ENCODE measurements at places on chromosomes 4 and X.

DNA sequence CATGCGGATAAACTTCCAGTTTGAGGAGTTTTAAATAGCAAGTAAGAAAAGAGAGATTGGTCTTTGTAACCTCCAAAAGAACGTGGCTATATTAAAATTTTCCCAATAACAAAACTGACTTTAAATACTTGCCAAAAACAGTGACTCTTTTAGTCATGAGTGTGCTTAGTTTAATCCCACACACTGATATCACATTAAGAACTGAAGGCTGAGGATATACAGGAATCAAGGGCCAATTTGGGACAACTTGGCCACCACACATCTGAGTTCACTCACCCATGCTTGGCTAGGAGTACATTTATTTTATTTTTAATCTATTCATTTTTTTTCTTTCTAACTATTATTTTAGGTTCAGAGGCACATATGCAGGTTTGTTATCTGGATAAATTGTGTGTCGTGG is 110.2 kb downstream of the APBB2 start:
- DNase-seq: no peak

DNA sequence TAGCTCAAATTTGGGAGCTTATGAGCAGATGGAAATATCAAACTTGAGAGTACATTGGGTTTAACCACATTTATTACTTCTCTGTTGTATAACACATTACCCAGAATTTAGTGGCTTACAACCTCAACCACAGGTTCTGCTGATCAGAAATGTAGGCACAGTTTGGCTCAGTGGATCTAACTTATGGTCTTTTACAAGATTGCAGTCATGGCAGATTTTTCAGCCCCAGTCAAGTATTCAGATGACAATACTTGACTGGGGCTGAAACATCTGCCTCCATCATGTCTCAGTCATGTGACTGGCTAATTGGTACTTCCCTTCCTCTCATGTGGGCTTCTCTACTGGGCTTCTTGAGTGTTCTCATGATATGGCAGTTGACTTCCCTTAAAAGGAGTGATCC is 44.0 kb upstream of the ADAD1 start:
- DNase-seq: no peak

- DNase-seq: peak; percentile 70
These were observed 171.7 kb downstream of the SHROOM3 start for GRCh38 chr4:76606645-76607265.

DNA sequence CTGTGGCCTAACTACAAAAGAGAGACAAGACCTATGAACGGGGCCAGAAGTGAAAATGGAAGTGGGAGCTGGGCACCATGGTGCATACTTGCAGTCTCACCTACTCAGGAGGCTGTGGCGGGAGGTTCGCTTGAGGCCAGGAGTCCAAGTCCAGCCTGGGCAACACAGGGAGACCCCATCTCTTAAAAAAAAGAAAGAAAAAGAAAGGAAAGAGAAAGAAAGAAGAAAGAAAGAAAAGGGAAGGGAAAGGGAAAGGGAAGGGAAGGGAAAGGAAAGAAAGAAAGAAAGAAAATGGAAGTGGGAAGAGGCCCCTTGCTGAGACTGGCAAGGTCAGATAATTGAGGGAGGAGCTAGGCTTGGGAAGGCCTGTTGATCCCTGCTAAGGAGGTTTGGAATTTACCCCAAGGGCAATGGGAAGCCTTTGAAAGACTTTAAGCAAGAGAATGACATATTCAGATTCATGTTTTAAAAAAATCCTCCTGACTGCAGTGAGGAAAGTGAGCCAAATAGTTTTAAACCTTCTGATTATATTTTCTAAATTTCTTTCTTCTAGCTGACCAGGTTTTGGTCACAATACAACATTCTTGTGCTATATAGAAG is 17.7 kb upstream of the HERC5 start:
- DNase-seq: no peak

GRCh38 chrX:67917421-67918010 is 373.7 kb downstream of the AR start:
- no peak for DNase-seq

GRCh38 chr4:47561331-47561730 is 76.3 kb downstream of the ATP10D start:
- DNase-seq: no peak

DNA sequence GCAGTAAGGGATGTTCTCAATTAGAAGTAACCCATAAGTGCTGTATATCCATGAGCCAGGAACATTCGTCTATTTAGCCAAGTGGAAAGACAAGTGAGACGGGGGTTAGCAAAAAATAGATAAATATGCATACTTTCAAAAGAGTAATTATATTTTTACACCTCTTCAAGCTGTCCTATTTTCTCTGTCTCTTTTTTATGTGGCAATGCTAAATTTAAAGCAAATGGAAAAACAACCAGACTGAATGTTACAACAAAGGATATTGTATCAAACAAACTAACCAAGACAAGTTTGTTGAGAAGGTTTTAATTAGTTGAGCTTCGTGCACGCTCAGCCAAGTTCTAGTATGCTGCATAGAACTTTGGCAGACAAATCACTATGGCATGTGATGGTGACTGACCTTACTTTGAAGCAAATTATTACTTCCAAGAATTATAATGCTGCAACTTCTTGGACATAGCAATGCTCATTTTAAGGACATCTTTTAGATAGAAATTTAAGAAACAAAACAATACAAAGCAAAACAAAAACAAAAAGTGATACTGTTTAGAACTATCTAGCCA is 61.4 kb upstream of the TMEM150C start:
- DNase-seq: no peak

- no peak for DNase-seq
These were observed 7.6 kb upstream of the SRPK3 start for GRCh38 chrX:153773218-153773611.

GRCh38 chrX:19563746-19564145 is 48.4 kb upstream of the MAP3K15 start:
- DNase-seq: no peak

GRCh38 chr4:118776157-118776954 is 59.6 kb downstream of the SEC24D start:
- no peak for DNase-seq

DNA sequence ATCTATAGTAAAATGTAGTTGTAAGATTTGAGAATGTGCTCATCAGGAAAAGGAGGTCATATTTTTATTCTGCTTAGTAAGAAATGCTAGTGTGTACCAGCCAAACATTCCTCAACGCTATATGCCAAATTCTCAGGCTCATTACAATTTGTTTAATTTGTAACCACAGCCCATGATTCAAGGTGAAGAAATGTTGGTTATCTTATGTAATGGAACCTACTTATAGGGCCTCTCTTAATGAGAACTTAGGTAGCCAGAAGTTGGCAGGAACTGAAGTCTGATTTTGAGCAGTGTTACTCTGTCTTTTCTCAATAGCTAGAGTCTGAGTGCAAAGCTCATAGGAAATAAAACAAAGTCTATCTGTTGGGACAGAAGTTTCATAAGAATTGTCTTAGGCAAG is 595.0 kb downstream of the GLUD2 start:
- no peak for DNase-seq

- no peak for DNase-seq
These were observed 296.3 kb upstream of the ATOH1 start for GRCh38 chr4:93532234-93532633.

- DNase-seq: no peak
These were observed 28.2 kb downstream of the ANKRD50 start for GRCh38 chr4:124684301-124684700.

GRCh38 chrX:31445542-31445941 is 373.7 kb upstream of the FTHL17 start:
- no peak for DNase-seq

DNA sequence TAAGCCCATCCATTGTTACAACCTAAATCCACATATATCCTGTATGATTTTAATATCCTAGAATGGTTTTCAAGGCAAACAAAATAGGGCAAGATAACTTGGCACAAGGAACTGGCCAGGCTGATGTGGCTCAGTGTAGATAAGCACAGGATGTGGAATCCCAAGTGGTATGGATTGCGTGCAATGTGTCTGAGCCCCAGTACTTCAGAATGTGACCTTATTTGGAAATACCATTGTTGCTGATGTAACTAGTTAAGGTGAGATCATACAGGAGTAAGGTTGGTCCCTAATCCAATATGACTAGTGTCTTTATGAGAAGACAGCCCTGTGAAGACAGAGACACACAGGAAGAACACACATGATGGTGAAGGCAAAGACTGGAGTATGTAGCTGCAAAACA is 72.4 kb downstream of the IL21 start:
- no peak for DNase-seq

- DNase-seq: no peak
These were observed 14.7 kb upstream of the PLAC8 start for GRCh38 chr4:83129264-83129663.

DNA sequence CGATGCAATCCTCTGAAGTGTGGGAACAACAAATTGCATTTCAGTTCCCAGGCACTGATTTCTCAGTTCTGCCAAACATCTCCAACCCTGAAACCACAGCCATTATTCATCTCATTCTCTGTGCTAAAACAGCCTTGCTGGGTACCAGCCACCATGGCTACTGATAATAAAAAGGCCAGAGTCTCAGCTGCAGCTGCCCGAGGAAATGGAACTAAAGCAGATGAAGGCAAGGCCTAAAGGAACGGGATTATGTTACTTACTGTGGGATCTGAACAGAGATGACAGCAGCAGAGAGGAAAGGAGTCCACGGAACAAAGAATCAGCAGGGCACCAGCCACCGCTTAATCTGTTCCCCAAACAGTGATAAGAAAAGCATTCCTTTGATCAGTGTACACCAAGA is 155.7 kb downstream of the PAPSS1 start:
- DNase-seq: peak; percentile 22

DNA sequence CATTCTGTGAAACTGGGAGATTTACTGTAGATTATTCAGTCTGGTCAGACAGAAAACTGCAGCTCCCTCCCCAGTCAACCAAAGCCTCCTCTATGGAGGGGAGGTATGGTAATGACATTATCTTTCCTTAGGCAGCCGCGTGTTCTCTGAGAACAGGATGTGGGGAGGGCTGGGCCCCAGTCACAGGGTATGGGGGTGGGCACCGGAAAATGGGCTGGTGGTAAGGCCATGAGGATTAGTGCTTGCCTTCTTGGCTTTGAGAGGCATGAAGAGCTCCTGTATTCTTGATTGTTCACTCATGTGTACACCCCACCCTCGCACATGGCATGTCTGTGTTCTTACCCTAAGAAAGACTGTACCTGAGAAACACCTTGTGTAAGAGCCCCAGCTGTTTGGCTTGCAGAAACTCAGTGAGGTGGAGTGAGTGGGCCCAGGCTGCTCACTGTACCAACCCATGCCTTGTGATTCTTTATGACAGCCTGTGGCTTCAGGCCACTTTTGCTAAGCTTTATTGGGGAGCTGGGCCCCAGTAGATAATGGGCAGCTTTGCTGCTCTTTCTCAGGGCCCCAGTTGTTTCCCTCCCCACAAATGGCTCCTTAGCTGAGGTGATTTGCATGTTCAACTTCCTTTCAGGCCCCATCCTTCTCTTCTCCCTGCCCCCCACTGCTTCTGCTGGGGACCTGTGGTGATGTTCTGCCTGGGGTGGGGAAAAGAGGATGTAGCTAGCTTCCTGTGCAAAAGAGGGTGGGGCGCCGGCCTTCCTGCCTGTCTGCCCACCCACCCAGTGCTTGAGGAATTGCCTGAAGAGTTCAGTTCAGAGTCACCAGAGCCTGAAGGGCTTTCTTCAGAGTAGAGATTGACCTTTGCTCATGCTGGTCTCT is 30.7 kb downstream of the MSN start:
- no peak for DNase-seq

DNA sequence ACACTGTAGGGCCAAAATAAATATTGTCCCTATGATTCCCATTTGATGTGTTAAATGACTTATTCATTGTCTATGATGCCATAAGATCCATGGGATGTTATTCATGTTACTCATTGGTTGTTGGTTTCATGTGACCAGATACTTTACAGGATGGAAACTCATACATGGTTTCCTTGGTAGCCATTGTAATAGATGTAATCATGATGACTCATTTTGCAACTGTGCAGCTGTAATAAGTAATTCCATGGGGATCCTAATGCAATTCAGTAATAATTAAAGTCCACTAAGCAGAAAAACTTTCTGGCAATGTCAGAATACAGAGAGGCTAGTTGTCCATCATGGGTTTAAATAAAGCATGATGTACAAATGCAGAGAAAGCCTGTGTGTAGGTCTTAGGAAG is 389.7 kb upstream of the NR3C2 start:
- DNase-seq: peak; percentile 49

- DNase-seq: no peak
These were observed 19.1 kb downstream of the MFAP3L start for GRCh38 chr4:170007113-170007512.

GRCh38 chrX:103101299-103102042 is 8.5 kb upstream of the NXF3 start:
- no peak for DNase-seq

GRCh38 chrX:54358424-54359211 is 772 bp upstream of the WNK3 start:
- DNase-seq: peak; percentile 57

GRCh38 chr4:152565333-152565732 is 29.4 kb upstream of the FBXW7 start:
- DNase-seq: no peak

- no peak for DNase-seq
These were observed 687.2 kb downstream of the FAM133A start for GRCh38 chrX:94361241-94361640.

GRCh38 chrX:110836982-110837381 is 41.4 kb upstream of the CHRDL1 start:
- DNase-seq: peak; percentile 5

DNA sequence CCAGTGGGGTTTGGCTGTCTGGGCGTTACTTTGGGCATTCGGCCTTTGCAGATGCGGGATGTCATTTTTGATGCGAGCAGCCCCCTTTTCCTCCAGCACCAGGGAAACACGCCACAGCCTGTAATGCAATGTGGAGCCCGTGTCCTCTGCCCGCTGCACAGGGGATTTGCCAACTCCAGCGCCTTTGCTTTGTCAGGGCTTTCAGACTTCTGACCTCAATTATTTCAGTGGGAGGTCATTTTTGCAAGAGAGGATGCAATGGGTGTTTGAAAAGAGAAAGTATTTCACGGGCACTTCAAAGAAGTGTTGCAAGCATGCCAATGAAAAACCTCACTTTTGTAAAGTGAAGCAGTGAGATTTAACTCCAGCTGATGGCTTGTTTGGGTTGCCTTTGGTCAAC is 11.5 kb downstream of the CLCN4 start:
- no peak for DNase-seq

DNA sequence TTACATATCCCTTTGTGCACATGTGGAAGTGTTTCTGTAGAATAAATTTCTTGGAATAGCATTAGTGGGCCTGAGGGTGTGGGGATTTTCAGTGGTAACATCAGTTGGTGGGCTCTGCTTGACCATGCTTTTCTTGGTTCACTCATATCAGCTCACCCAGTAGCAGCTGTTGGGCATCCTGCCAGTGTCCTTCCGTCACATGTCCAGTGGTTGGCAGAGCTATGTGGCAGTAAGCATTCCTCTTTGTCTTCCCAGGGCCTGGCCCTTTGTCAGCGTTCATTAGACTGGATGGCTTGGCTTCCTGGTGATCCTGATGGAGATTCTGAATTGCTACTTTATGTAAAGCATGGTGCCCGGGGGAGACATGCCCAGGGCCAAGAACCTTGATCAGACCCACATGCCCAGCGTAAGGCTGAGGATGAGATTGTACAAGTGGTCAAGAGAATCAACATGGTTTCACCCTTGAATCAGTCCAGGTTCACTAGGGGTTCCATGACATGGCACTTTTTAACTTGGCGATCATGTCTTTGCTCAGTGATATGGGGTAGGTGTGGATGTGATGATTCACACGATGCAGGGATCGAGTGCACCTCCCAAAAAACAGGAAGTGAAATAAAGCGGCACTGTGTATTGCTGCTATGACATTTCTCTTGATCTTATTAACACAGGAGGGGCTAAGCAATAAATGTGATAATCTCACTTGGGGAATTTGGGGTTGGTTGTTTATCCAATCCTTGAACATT is 72.1 kb upstream of the IGFBP7 start:
- DNase-seq: no peak

- DNase-seq: no peak
These were observed 9.4 kb downstream of the INTU start for GRCh38 chr4:127642169-127642568.

Data from spinal cord (tissue), 10 donors.